Activated T-cell treated with anti-CD3 and anti-CD28 coated beads, Interleukin-2, amount 50 U/mL, for 72 hours (primary cell): ENCODE measurements at places on chromosomes 2 and 18.
A peak's percentile ranks its signal among the peaks of the same experiment; 100 is the strongest.

GRCh38 chr2:69012310-69013141 is 453 bp upstream of the ANTXR1 start:
- DNase-seq: peak; percentile 45

GRCh38 chr2:120477831-120478481 is 132.0 kb downstream of the INHBB start:
- DNase-seq: no peak

DNA sequence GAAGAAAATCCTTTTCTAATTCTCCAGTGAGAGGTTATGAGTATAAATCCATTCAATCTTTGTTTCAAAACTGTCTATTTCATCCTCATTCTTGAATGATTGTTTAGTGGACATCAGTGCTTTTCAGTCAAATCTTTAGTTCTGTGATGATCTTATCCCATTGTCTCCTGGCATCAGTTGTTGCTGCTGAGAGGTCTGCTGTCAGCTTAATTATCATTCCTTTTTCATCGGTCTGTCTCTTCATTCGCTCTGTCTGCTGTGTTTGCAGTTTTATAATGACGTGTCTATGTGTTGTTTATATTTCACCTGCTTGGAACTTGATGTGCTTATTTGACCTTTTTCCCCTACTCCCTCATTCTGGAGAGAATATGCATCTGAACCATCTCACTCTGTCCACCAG is 69.2 kb upstream of the GLI2 start:
- no peak for DNase-seq

DNA sequence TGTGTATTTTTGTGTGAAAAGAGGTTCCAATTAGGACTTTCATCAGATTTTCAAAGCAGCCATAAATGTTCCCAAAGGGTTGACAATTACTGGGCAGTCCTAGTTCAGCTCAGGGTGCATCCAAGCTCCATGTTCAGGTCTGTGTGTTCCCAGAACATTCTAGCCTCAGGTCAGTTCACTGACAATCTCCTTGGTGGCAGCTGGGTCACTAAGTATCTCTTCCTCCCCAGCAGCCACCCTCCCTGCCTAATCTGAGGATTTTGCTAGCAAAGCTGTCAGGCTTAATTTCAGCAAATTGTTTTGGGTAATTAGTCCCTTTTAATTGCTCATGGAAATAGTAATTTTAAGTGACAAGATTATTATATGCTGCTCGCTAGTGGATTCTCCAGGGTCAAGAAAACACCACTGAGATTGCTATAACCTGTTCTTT is 29.8 kb downstream of the UPP2 start:
- no peak for DNase-seq

DNA sequence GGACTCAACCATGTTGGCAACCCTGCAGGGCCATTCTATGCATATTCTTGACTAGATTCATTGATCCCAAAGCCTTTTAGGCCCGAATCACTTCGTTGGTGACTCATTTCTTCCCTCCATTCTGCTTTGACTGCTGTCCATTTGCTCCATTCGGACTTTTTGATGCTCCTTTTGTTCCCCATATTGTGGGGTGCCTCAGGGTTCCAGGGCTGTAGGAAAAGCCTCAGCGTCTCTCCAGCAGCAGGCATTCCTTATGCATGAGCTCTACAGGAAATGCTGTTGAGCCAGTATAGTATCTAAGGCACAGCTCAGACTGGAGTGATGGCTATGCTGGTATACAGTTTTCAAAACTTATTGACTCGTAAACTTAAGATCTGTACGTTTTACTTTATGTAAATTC is 292.6 kb downstream of the PRKCE start:
- DNase-seq: no peak
